ENCODE measurements at places on chromosomes 5 and 9.

- DNase-seq, result peak; percentile 48
Observed at GRCh38 chr9:131382850-131383729, 10.8 kb upstream of the PRRC2B start.

GRCh38 chr5:13601112-13601511 lies 343.4 kb downstream of the DNAH5 start:
- DNase-seq, result peak; percentile 16

GRCh38 chr5:102777099-102777498 lies 22.0 kb downstream of the PAM start:
- DNase-seq, result no peak

GRCh38 chr9:134800791-134801339 lies 79.7 kb upstream of the FCN2 start:
- DNase-seq, result no peak

DNA sequence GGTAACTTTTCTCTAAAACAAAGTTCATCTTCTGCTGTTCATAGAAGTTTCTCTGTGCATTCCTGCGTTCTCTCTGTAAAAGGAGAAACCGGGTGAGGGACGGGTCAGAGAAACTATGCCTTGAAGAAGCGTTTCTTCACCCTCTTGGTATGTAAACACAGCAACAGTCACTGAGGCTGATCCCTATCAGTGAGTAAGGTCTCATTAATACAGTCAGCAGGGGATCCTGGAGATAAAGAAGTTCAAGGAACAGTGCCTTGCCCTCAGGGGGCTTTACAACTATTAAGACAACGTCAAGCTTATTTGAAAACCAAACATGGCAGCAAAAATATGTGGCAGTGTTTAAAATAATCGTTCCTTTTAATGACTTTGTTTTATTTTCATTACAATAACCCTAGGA lies 202.9 kb upstream of the IL12B start:
- peak; percentile 28 for DNase-seq

DNA sequence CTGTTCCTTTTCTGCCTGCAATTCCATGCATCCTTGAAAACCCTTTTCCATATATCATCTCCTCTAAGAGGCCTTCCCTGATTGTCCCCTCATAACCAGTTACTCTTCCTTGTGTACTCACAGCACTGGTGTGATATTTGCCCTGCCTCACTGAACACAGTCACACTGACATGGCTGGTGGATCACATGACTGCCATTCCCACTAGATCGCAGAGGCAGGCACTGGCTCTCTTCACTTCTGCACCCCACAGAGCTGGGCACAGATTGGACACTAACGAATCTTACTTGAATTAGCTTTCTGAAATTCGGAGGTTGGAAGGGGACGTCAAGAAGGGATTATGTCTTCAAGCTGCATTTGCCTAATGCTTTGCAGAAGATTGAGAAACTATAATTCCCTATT lies 208.0 kb downstream of the PAPPA start:
- no peak for DNase-seq
